Smooth muscle cell of the pulmonary artery (primary cell): ENCODE measurements at places on chromosomes 7 and 10. TPM values are rescaled to one million over a fixed set of nuclear protein-coding genes. Genes with fewer than 3 reads are reported as not detected.

ASZ1 gene
- not detected in 2 replicates for total RNA-seq

NANOS1 gene
- 0.99 and 1.5 TPM in 2 replicates for total RNA-seq

FOXP2 gene
- 0.26 and 0.46 TPM in 2 replicates for total RNA-seq

CARD11 gene
- 0.13 TPM in 1 of 2 replicates, not detected in the other for total RNA-seq

MYH16 gene
- total RNA-seq: not detected in 2 replicates

SNCG gene
- total RNA-seq: 4.5 and 13.0 TPM in 2 replicates
